GM23338 (cell line): ENCODE measurements at places on chromosomes 12 and 14.
A peak's percentile ranks its signal among the peaks of the same experiment; 100 is the strongest.

DNA sequence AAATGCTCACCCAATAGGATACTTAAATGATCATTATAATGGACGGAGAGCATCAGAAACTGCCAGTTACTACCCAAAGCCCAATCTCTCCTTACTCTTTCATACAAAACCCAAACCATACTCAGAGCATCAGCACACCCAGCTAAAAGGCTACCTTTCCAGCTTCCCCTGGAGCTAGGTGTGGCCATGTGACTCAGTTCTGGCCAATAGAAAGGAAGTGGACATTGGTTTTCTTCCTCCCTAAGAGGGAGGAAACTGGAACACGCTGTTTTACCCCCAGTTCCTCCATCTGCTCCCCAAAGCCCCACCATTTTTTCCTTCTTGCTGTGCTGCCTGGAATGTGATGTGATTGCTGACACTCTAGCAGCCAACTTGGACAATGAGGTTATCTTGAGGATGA is 50.7 kb downstream of the SCARB1 start:
- no peak for DNase-seq

DNA sequence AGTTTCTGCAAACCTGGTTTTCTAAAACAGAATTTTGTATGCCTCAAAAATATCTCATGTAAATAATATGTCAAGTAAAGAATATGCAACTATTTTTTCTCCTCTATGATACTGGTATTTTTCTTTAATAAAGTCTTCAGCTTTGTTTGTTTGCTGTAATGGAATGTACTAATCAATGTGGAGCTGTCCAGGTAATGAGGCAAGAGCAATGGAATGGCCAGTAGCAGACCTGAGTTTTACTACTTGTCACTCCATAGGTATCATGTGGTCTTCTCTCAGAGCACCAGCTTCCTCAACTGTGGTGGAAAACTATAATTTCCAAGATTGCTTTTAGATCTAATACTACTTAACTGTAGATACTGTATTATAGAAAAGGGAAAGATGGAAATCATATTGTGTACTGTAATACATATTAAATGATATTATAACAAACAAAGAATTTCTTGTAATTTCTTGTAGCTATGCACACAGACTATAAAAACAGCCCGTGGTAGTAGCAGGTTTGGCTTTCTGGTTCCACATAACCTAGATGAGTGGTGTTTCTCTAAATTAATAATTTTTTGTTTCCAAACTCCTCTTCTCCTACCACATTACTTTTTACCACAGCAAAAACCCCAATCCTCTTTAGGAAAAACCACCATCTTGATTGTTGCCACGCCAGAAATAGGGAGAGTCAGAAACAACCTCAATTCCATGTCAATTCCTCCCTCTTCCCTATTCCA is 70.6 kb downstream of the KIF21A start:
- no peak for DNase-seq

DNA sequence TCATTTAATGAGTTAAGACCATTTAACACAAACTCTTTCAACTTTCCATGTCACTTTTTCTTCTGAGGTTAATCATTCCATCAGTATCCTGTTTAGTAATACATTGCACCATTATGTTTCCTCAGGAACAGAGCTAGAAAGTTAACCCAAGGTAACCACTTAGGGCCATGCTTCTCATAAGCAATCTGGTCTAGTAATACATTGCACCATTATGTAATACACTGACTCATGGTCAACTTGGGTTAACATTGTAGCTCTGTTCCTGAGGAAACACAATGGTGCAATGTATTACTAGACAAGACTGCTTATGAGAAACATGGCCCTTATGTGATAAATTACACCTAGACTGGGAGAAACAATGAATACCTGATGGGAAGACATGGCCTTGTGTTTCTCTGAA is 21.7 kb downstream of the ERH start:
- no peak for DNase-seq

GRCh38 chr12:59736359-59736758 is 140.5 kb downstream of the SLC16A7 start:
- no peak for DNase-seq

GRCh38 chr12:6796576-6796975 is 7.2 kb downstream of the CD4 start:
- DNase-seq, result no peak

DNA sequence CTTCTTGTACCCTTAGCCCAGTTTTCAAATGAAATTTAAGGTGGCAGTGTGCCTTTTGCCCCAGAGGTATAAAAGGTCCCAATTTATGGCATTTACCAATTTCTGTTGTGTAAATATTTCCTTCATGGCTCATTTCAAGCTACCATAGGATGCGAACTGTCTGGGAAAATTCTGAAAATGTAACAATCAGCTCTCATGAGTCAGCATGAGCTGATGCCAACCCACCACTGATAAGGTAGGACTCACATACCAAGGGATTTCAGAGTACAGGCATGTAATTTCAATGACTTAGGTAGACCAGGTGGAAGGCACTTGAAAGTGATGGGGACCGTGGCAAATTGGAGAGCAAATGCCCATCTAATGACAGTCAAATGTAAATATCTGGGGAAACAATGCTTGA is 169.5 kb downstream of the TTC8 start:
- no peak for DNase-seq

DNA sequence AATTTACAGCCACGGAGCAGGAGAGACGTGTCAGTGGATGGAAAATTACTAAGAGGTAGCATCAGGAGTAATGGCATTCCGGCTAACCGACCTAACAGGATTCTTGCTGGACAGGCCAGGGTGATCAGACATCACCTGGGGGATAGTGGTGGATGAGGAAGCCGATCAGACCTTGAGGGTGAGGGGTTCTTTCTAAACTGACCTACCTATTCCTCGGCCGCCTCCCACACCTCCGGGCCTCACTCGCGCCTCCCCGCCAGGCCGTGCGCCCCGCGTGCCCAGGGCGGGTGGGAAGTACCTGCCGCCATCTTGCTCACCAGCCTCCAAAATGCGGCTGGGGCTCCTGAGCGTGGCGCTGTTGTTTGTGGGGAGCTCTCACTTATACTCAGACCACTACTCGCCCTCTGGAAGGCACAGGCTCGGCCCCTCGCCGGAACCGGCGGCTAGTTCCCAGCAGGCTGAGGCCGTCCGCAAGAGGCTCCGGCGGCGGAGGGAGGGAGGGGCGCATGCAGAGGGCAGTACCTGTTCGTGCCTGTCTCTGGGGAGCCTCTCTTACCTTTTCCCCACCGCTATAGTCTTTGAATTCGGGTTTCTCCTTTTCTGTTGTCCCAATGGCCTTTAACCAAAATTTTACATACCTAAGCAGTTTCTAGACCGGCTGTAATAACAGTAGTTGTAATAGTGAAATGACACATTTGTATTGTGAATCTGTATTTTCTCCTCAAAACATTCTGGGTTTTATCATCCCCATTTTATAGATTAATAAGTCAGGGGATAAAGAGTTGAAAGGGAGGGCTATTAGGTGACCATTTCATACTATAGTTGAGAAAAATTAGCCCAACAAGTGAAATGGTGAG is at the start of gene TMPRSS12:
Gene TMPRSS12, plus strand, starts transcription at position 290 of the 857 bp plus-strand sequence. Its CDS starts 39 bp downstream, at position 329.
- DNase-seq, result peak; percentile 82

DNA sequence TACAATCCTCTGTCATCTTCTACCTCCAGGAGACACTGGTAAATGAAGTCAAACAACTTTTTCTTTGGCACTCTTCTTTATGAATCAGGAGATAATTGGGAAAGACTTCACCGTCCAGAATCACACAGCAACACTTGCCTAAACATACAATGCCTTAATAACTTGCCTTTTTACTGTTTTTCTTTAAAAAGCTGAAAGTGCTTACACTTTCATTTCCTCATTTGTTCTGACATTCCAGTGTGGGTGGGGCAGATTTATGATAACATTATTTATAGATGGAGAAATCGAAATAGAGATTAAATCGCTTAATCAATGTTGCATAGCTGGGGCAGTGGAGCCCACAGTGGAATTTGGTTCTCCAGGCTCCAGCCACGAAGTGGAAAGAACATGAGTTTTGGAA is 2.8 kb upstream of the FRS2 start:
- DNase-seq, result no peak

DNA sequence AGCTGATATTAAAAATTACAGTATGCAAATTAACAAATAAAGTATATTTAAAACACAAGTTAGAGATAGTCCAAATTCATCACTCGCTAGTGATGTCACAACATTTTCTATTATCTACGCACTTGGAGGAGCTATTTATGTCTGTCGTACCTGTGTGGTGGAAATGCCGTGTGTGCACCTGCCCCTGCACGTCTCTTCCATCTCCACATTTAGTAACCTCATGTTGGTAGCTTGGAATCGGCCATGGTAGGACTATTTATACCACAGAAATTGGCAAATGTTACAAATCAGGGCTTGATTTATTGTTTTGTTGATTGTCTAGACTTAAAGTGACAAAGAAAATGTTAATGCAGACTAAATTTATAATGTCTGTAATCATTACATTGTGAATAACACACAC is 62.6 kb upstream of the NTF3 start:
- no peak for DNase-seq

GRCh38 chr12:109288571-109288970 is 20.5 kb downstream of the FOXN4 start:
- DNase-seq, result peak; percentile 49

GRCh38 chr12:67797185-67797741 is 148.7 kb downstream of the DYRK2 start:
- DNase-seq, result no peak

DNA sequence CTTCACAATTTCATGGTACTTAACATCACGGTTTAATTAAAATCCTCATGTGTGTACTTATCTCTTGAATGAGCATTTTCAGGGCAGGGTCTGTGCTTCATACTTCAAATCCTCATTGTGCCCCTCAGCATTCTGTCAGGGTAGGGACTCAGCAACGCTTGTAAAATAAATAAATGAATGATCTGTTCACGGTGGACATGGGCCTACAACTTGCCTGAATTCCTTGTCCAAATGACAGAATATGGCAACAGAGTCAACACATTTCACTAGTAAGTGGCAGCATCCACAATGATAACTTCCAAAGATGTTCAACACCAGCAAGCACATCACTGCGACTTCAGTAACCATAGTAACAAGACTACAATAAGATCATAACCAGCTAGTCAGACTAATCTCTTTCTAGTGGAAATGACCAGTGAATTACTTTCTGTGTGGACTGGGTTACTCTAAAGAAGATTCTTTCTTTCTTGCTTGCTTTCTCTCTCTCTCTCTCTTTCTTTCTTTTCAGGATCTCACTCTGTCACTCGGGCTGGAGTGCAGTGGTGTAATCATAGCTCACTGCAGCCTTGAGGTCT is 14.5 kb upstream of the GNPTAB start:
- no peak for DNase-seq

DNA sequence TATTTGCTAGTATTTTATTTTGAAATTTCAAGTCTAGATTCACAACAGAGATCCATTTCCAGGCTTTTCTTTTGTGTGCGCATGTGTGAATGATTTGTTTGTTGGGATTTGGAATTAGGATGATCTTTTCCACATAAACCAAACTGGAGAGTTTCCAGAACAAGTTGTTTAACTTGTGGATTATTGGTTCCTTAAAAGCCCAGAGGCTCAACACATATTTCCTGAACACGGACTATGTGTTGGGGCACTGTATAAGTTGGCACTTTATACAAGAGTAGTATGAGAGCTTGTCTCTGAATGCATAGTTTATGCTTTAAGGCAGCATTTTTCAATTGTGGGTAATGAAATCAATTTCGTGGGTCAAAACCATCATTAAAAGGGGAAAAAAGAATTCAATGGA is 67.3 kb upstream of the FUT8 start:
- no peak for DNase-seq

GRCh38 chr12:30985814-30986452 is 59.4 kb downstream of the TSPAN11 start:
- peak; percentile 79 for DNase-seq

DNA sequence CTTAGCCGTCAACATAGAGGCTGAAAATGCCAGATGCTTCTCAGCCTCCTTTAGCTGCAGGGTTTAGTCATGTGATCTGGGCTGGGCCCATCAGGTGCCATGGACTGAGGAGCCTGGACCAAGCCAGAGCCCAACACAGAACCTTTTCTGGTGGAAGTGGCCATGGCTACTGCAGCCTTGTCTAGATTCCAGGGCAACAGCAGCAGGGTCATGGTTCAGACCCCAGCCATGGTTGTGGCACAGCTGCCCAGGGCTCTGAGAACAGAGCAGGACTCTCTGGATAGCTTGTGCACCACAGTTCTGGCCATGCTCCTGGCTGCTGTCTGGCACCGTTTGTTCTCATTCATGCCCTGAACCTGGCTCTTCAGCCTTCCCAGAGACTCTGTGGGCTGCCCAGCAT is 47.0 kb upstream of the PTGR2 start:
- no peak for DNase-seq

- DNase-seq, result no peak
Observed at GRCh38 chr12:96486751-96487613, 2.4 kb upstream of the CFAP54 start.

DNA sequence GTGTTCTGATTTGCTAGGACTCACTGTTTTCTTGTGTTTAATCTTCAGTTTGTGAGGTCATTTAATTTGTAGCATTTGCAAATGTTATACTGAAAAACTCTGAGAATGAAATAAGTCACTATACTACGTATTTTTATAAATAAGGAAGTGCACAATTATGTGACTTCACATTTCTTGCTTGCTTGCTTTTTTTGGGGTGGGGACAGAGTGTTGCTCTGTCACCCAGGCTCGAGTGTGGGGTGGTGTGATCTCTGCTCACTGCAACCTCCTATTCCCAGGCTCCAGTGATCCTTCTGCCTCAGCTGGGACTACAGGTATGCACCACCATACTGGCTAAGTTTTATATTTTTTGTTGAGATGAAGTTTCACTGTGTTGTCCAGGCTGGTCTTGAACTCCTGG is 32.7 kb downstream of the RBM25 start:
- no peak for DNase-seq

DNA sequence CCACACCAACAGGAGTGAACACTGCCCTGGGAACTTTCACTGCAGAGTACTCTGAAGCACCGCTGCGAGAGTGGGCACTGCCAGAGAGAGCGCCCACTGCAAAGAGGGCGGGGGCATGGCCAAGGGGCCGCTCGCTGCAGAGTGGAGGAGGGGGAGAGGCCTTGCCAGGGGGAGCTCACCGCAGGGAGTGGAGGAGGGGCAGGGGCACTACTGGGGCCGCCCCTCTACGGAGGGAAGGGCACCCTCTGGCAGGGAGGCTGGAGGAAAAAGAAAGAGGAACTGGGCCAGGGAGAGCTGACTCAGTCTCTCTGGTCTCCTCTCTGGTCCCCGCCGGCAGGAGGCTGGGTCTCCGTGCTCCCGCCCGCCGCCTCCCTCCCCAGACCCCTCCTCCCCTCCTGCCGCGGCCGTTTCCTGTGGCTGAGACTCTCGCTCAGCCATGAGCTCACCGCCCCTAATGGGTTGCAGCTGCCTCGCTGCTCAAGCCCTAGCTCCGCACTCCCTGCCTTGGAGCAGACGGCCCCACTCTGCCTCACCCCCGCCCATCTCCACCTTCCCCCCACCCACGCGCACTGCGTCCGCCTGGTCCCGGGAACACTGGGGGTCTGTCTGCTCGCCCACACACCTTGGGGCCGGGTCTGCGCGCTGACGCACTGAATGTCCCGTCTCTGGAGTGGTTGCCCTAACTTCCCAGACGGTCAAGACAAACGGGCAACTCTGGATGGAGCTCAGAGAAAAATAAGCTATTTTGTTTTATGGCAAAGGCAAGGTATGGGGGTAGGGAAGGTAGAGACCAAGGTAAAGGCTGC is 1.3 kb downstream of the ARHGEF40 start:
- peak; percentile 94 for DNase-seq

- DNase-seq, result peak; percentile 63
Observed at GRCh38 chr12:122021193-122021821, 377 bp upstream of the BCL7A start.
